Spinal cord (tissue), 10 donors: ENCODE measurements at places on chromosomes 6 and 20. TPM values are rescaled to one million over a fixed set of nuclear protein-coding genes. Genes with fewer than 3 reads are reported as not detected.

DNA sequence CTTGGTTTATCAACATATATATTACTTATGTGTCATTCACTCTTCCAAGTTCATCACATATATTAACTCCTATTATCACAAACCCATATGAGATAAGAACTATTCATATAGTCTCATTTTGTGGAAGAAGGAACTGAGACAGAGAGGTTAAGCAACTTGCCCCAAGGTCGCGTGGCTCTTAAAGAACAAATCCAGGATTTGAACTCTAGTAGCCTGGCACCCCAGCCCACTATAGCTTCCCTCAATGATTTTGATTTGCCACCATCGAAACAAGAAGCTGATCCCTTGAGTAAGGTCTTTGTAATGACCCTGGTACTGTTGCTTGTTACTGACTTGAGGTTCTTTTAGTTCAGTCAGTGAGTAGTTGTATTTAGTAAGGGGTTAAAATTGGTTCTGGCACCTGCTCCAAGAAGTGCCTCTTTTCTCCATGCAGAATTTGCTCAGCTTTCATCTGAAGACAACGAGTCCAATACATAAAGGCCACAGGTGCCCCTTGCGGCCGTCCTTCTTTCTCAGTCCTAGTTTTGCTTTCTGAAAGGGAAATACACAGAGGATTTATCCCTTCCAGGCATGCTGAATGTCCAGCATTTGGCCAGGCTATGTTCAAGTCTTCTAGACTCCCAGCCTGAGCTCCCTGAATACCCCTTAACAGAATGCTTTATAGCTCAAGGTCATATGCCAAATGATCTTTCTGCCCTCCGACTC is 253.0 kb downstream of the TBC1D7 start:
- no peak overlapping the region for H3K4me3 ChIP-seq
- H3K36me3 ChIP-seq = no peaks in the 10 kb centered on the region
- H3K27ac ChIP-seq = peak overlapping the region; percentile 10
- H3K4me1 ChIP-seq = no peaks in the 10 kb centered on the region

GRCh38 chr6:163998496-163998895 is 584.0 kb downstream of the QKI start:
- no peak overlapping the region for H3K4me3 ChIP-seq
- H3K36me3 ChIP-seq = no peaks in the 10 kb centered on the region
- H3K27ac ChIP-seq = no peak overlapping the region
- H3K4me1 ChIP-seq = no peaks in the 10 kb centered on the region

DNA sequence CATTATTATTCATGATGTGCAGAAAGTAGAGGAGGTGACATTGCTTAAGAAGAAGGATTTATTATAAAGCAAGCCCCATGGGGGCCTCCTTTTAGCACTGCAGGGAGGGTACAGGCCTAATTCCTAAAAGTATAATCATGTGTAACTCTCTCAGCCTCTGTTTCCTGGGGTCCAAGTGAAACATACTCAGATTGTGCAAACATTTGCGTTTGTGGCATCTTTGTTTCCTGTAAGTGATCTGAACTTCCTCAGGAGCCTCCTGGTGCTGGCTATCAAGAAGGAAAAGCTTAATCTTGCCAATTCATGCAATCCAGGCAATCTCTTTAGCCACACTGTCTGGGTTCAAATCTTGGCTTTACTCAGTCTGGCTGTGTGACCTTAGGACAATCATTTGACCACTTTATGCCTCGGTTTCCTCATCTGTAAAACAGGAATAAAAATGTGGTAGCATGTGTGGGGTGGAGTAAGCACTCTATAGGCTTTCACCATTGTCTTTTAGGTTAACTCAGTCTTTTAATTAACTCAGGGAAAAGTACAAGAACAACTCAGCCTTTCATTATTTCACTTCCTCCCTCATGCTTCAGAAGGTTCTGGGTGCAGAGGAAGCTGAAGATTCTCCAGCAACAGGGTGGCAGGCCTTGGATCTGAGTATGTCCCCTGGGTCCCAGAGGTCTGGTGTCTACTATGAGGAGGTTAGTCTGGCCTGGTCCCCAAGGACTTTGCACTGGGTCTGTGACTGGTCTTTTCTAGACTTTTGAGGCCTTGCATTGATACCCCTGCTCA is 831 bp upstream of the SIRPB2 start:
- no peaks in the 10 kb centered on the region for H3K27me3 ChIP-seq
- peak overlapping the region; percentile 3 for H3K27ac ChIP-seq
- no peaks in the 10 kb centered on the region for H3K4me1 ChIP-seq
- H3K36me3 ChIP-seq = no peaks in the 10 kb centered on the region

TAF4 gene
- 7.2 TPM for total RNA-seq

RSPH3 gene
- total RNA-seq = 9.9 TPM

GRCh38 chr6:94902974-94903628 is 674.2 kb upstream of the MANEA start:
- no peak overlapping the region for H3K4me3 ChIP-seq
- no peaks in the 10 kb centered on the region for H3K4me1 ChIP-seq
- no peak overlapping the region for H3K27ac ChIP-seq
- H3K36me3 ChIP-seq = no peaks in the 10 kb centered on the region
- no peak for DNase-seq
